ENCODE measurements at places on chromosomes 5 and 9.

- DNase-seq: no peak
Measured at GRCh38 chr9:3508078-3508431, 17.7 kb downstream of the RFX3 start.

- DNase-seq: no peak
Measured at GRCh38 chr5:37816331-37816730, 23.5 kb downstream of the GDNF start.

GRCh38 chr9:108850293-108850897 is 5.4 kb downstream of the ACTL7B start:
- no peak for DNase-seq

- no peak for DNase-seq
Measured at GRCh38 chr5:96000308-96000707, 38.7 kb upstream of the ELL2 start.

DNA sequence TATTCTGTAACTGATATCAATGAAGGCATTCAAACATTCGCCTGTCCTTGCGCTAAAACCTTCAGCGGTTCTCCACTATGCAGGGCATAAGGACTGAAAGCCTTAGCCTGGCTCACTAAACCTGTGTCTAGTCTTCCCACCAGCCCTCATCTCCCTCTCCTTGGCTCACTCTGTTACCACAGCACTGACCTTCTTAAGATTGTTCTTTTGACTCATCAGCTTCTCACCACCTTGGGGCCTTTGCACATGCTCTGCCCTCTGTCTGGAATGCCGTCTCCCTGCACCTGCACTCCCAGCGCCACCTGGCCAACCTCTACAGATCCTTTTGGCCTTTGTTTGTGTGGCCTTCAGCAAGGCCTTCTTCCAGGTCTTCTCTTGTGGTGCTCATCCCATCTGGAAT is 131.8 kb upstream of the IER5L start:
- DNase-seq: no peak

DNA sequence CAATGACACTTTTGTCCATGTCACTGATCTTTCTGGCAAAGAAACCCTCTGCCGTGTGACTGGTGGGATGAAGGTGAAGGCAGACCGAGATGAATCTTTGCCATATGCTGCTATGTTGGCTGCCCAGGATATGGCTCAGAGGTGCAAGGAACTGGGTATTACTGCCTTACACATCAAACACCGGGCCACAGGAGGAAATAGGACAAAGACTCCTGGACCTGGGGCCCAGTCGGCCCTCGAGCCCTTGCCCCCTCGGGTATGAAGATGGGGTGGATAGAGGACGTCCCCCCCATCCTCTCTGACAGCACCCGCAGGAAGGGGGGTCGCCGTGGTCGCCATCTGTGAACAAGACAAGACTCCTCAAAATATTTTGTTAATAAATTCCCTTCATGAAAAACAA is 12.0 kb downstream of the SEMA6A start:
- DNase-seq: no peak

DNA sequence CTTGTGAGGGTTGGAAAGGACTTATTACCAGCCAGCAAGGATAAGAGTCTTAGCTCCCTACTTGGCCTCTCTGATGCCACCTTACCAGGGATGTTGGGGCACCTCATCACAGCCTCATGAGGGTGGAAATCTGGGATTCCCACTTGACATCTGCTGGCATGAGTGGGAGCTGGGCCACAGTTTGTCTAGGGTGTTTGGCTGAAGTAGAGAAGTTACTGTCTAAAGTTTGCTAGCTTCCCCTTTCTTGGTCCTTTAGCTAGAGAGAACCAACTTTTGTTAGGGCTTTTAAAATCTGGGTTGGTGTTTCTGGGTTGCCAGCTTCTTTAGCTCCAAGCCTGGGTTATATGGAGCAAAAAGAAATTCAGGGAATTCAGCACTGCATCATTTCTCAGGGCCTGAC is 57.5 kb upstream of the GNA14 start:
- no peak for DNase-seq

GRCh38 chr9:69546265-69546664 is 125.9 kb downstream of the APBA1 start:
- no peak for DNase-seq

DNA sequence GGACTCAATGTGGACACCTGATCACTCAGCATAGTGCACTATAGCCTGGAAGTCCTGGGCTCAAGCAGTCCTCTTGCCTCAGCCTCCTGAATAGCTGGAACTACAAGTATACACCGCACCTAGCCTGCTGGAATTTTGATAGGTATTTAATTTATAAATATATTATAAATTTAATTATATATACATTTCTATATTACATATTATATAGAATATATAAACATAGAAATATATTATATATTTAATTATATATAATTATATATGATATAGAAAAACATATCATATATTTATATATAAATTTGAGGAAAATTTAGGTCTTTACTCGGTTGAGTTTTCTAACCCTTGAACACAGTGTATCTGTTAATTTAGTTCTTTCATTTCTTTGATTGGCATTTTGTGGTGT is 15.2 kb upstream of the PSIP1 start:
- DNase-seq: no peak

- DNase-seq: no peak
Measured at GRCh38 chr9:136707849-136708517, 4.4 kb upstream of the DIPK1B start.

DNA sequence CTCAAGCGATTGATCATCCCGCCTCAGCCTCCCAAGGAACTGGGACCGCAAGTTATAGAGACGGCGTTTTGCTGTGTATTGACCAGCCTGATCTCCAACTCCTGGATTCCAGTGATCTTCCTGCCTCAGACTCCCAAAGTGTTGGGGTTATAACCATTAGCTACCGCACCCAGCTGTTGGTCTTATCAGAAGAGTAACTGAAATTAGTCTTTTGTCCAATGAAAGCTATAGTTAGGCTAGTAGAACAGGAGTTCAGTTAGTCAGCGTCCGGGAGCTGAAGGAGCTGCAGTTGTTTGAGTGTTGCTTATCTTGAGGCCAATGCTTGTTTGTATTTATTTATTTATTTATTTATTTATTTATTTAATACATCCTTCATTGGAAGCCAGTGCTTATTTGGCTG is 3.2 kb upstream of the MIGA2 start:
- no peak for DNase-seq

- DNase-seq: no peak
Measured at GRCh38 chr9:112939418-112939817, 48.7 kb upstream of the SLC46A2 start.

DNA sequence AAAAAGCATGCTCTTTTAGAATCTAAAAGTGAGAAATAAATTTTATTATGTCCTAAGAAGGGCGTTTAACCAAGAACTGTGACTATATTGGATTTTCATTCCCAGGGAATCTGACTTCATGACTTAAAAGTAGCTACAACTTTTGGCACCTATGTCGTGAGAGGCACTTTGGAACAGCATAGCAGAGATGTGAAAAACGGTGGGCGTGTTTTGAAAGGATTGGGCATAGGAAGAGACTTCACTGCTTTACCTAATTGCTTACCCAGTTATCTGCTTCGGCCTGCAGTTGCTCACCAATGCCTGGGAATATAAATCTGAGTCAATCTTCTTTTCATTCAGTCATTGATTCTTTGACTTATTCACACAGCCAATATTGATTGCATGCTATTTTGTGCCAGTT is 363.4 kb downstream of the DNAH5 start:
- DNase-seq: no peak

- DNase-seq: no peak
Measured at GRCh38 chr5:108528655-108529054, 146.8 kb upstream of the FBXL17 start.

GRCh38 chr5:17169507-17169906 is 47.9 kb upstream of the BASP1 start:
- DNase-seq: no peak

DNA sequence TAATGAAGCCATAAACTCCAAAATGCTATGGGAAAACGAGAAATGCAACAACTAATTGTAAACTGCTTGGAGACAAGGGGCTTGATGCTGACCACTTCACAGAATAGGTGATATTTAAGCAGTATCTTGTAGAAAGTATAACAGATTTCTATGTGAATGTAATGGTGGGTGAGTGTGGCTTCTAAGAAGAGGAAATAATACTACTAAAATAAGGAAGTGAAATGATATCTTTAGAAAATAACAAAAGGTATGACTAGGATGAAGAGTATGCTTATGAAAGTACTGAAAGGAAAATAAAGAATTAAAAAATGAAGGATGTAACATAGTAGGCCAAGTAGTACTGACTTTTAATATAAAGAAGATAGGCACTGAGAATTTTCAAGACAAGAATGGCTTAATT is 94.2 kb downstream of the AGTPBP1 start:
- no peak for DNase-seq

DNA sequence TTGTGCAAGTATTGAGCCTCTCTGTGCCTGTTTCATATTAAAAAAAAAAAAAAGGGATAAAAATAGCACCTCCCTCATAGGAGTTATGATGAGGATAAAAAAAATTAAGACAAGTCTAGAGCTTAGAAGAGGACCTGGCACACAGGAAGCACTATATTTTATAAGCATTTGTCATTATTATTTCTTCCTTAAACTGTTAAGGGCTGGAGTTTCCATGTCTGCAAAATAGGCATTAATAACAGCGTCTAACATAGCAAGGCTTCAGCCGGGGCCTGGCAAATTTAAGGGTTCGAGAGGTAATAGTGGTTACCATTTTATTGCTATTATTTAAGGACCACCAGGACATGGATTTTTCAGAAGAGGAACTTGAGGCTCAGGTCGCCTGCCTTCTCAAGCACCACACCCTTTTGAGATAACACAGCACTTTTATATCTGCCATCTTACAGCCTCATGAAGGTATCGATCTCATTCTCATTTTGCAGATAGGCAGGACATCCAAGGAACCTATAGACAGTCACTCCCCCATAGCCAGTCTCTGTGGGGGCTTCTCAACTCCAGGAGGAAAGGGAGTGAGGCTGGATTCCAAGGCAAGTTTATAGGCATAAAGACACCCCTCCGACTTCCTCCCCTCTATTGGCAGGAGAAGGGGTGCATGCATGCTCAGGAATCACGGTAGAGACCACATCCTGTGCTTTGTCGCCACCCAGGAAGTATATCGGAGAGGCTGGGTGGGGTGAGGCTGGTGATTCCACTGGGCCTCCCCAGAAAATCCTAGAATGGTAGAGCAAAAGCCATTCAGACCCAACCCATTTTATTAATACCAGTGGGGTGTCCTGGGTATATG is 2.4 kb downstream of the ANXA6 start:
- peak; percentile 70 for DNase-seq

GRCh38 chr9:117783828-117784227 is 79.6 kb downstream of the TLR4 start:
- DNase-seq: peak; percentile 64

GRCh38 chr9:35558185-35558584 is 46.9 kb upstream of the TESK1 start:
- DNase-seq: no peak

- DNase-seq: no peak
Measured at GRCh38 chr9:8640761-8641160, 841.2 kb upstream of the DMAC1 start.

DNA sequence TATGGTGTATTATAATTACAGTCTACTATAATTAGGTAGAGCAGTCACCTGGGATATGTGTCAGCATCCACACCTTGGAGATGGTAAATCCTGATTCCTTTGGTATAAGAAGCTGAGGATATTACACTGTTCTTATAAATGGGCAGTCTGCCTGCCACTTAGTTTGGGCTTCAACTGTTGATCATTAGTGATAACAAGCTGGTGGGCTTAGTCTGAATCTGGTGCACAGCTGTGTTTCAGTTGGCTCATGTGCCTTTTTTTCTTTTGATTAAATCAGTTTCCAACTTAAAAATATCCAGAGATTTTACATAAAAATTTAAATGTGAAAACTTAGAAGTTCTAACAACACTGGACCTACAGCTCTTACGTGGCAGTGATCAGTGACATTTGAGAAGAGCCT is 21.2 kb downstream of the LVRN start:
- DNase-seq: no peak

- DNase-seq: no peak
Measured at GRCh38 chr9:8708728-8709127, 909.1 kb upstream of the DMAC1 start.

- no peak for DNase-seq
Measured at GRCh38 chr9:36665921-36666431, 93.3 kb downstream of the MELK start.

DNA sequence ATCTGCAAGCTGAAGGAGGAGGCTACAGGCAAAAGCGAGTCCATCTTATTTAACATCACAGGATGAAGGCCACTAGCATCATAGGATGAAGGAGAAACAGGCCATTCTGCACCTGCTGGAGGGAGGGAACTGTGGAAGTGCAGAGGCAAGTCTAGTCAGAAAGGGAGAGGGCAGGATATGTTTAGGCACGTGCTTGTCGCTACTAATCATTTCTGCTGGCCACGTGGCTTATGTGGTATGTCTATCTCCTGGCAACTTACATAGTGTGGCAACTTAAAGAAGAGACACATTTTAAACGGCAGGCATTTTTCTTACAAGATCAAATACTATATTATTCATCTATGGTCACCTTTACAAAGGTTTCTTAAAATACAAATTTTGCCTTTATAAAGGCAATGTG is 74.0 kb downstream of the GNAQ start:
- DNase-seq: no peak

- no peak for DNase-seq
Measured at GRCh38 chr5:13957032-13957645, 12.7 kb upstream of the DNAH5 start.

- no peak for DNase-seq
Measured at GRCh38 chr9:128054087-128054486, 13.0 kb downstream of the NAIF1 start.

DNA sequence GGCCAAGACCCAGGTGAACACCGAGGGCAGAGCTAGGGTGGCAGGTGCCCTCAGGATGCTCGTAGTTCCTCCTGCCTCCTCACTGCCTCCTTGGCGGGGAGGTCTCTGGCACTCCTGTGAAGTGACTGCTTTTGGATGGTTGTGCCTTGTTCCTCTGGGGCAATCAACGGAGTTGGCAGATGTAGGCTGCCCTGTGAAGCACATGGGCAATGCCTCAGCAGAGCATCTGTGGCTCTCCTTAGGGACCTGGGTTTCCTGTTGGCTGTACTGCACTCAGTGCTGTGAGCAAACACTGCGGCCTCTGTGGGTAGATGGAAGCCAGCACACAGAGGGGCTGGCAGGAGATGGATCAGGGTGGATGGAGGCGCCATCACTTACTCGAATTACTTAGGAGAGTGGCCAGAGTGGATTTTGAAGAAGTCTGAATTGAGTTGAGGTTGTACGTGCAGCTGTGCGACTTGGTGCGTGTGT is 71.4 kb upstream of the COL5A1 start:
- DNase-seq: no peak

DNA sequence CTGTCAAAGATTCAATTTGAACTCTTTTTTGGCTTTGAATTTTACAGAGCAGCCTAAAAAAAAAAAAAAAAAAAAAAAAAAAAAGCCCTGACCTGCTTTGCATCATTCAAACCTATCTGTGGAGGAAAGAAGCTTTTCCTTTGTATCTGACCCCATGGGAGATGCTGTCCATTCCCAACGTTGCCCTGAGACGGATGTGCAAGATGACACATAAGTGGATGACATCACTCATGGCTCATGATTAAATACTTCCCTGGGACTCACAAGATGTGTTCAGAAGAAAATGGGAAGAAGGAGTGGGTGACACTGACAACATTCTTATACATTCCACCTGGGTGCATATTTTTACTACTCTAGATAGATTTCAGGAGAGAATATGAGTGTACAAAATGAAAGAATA is 245.7 kb upstream of the ELAVL2 start:
- DNase-seq: no peak
